Naive B cell (primary cell): ENCODE measurements at places on chromosomes 12 and 14. TPM values are rescaled to one million over a fixed set of nuclear protein-coding genes. Genes with fewer than 3 reads are reported as not detected.

The RNASE13 gene
- not detected for polyA plus RNA-seq

DNA sequence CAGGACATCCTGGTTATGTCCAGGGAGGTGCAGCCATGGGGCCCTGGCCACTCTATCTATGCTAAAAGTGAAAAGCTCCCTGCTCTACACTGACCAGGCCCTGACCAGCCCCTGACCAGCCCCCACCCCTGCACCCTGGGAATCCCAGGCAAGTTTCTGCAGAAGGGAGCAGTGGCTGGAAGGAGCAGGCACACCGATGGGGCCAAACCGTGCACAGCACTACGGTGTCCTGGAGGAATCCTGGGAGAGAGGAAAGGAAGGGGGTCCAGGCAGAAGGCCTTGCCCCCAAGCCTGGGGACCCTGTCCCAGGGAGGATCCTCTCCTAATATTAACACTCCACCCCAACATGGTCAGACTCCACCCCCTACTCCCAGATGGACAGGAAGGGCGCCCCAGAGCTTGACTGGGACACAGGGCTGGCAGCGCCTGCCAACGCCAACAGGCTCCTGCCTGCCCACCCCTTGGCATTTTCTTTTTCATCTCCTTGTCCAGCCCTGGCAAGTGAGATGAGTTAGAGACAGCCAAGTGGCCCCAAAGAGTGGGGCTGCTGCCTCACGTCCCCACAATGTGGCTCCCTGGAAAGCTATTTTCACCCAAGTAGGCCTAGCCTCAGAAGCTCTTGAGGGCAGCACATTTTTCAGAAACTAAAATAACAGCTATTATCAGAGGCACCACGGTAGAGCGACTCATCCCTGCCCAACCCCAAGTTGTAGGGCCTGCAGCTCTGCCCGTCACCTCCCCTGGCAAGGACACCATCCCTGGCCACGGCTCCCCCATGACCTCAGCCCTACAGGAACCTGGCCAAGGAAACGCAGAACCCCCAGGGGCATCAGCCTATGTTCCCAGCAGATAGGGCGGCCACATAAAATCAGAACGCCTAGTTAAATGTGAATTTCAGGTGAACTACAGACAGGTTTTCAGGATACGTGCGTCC is 82.6 kb downstream of the SCARB1 start:
- DNase-seq, result no peak
- no peaks in the 10 kb centered on the region for H3K36me3 ChIP-seq
- H3K27me3 ChIP-seq, result no peaks in the 10 kb centered on the region
- no peak overlapping the region for H3K4me3 ChIP-seq
- H3K4me1 ChIP-seq, result peaks cover 52% of the 10 kb centered on the region
- H3K27ac ChIP-seq, result no peak overlapping the region

DNA sequence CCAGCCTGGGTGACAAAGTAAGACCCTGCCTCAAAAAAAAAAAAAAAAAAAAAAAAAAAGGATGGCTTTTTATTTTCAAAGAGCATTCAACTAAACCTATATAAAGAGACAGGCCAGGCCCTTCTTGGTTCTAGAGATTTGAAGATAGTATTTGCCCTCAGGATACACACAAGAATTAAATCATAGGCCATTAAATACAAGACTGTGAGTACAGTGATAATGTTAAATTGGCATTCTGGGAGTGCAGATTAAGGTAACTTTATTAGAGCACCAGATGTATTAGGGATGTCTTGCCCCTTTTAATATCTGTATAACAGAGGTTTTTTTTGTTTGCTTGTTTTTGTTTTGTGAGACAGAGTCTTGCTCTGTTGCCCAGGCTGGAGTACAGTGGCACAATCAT is 61.3 kb downstream of the ATF7IP start:
- DNase-seq, result no peak
- no peaks in the 10 kb centered on the region for H3K27me3 ChIP-seq
- peak overlapping the region; percentile 61 for H3K27ac ChIP-seq
- peaks cover 61% of the 10 kb centered on the region for H3K36me3 ChIP-seq

DNA sequence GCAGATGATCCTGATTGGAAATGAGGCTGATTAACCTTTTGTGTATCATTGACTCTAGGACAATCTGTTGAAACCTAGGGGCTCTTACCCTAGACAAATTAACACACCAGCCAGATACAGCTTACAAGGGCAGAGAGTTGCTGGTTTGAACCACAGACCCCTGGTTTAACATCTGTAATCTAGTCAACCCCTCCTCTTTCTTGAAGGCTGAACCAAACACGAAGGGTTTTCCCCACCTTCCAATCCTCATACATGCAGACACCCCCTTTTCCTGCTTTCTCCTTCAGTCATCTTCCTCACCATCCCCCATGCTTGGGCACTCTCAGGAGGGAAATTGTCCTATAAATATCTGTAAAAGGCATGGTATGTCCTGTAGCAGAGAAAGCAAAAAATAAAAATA is 126.0 kb upstream of the HIF1A start:
- H3K27me3 ChIP-seq, result no peaks in the 10 kb centered on the region
- H3K27ac ChIP-seq, result peak overlapping the region; percentile 98
- H3K4me1 ChIP-seq, result peaks cover 81% of the 10 kb centered on the region
- peak overlapping the region; percentile 84 for H3K4me3 ChIP-seq
- no peaks in the 10 kb centered on the region for H3K36me3 ChIP-seq
- peak; percentile 5 for DNase-seq

The PTGDR gene
- not detected for polyA plus RNA-seq

DNA sequence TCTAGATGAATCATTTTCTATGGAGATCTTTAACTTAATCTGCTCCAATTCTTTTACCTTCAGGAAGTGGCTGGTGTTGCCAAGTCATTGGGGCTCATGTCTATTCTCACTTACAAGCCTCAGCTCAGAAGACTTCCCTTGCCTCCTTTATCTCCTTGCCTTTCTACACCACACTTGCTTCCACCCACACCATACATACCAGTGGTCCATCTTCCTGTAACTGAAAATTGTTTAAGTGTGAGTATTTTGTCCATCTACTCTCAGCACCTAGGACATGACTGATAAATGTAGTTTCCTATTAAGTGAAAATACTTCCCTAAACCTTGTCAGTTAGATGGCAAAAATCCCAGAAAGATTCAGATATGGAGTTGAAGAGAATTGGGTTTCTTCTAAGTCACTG is 199.7 kb upstream of the CPNE8 start:
- H3K36me3 ChIP-seq, result no peaks in the 10 kb centered on the region
- H3K27ac ChIP-seq, result no peak overlapping the region
- no peak for DNase-seq
- H3K4me3 ChIP-seq, result no peak overlapping the region
- no peaks in the 10 kb centered on the region for H3K4me1 ChIP-seq
- H3K27me3 ChIP-seq, result no peaks in the 10 kb centered on the region

The SLC17A8 gene
- polyA plus RNA-seq, result not detected

DNA sequence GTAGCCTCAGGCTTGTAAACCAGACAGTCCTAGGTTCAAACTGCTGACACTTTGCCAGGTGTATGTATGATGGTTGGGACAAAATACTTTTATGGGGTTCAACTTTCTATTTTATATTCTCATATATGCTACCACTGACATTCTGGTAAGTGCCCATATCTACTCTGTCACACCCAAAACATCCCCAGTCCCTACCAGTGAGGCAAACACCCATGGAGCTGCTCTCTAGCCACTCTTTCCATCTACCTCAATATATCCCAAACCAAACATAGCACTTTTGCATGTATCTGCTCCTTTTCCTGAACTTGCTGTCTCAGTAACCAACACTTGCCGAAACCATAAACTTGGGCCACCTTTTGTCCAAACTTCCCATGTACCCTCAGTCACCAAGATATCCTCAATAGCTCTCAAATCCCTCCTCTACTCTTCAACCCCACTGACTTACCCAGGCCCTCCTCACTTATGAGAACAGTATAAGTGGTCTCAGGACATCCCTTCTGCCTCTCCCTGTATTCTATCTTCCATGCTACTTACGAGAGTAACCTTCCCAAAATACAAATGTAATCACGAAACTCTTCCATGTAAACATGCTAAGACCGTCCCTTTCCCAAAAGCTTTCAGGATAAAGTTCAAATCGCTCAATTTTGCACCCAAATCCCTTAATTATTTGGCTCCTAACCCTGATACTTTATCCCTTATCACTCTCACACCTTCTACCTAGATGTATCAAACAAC is 3.6 kb downstream of the GALC start:
- no peak overlapping the region for H3K27ac ChIP-seq
- H3K36me3 ChIP-seq, result peaks cover 7% of the 10 kb centered on the region
- DNase-seq, result no peak

The BRAP gene
- polyA plus RNA-seq, result 20.2 TPM
